ENCODE measurements at places on chromosomes 3 and 15.

- DNase-seq: no peak
These were observed 322.5 kb upstream of the COL8A1 start for GRCh38 chr3:99315896-99316295.

GRCh38 chr3:32619395-32619794 is 48.7 kb upstream of the DYNC1LI1 start:
- no peak for DNase-seq

GRCh38 chr3:157103860-157104259 is 56.1 kb downstream of the CCNL1 start:
- no peak for DNase-seq

GRCh38 chr3:86634361-86634760 is 356.6 kb downstream of the VGLL3 start:
- DNase-seq: no peak

GRCh38 chr3:73024836-73025235 is 28.2 kb downstream of the PPP4R2 start:
- DNase-seq: no peak

DNA sequence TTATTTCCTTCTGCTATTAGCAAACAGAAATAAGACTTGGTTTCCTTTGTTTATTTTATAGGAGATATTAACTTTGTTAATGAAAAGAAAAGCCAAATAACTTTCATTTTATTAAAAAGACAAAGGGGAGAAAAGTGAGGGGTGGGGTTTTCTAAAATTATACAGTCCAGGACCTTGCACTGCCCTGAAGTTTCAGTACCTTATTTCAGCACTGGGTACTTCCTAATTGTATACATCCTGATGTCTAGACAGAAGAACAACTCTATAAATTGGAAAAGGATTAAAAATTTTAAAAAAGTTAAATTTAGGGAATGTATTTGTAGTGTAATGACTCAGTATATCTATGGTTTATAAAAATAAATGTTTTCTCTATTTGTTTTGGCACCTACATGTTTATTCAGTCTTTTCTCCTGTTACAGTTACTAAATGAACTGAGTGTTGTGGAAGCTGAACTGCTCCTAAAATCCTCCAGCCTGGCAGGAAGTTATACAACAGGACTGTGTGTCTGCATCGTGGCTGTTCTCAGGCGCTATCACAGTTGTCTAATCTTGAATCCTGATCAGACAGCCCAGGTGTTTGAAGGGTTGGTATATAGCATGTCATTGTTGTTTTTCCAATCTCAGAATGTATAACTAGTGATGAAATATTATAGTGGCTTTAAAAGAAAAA is 27.6 kb upstream of the P2RY13 start:
- no peak for DNase-seq

- no peak for DNase-seq
These were observed 622.7 kb downstream of the RBMS3 start for GRCh38 chr3:29903600-29903999.
